ENCODE measurements at places on chromosomes 7 and 10.

GRCh38 chr10:34655286-34656170 is 159.6 kb downstream of the PARD3 start:
- no peak for DNase-seq

DNA sequence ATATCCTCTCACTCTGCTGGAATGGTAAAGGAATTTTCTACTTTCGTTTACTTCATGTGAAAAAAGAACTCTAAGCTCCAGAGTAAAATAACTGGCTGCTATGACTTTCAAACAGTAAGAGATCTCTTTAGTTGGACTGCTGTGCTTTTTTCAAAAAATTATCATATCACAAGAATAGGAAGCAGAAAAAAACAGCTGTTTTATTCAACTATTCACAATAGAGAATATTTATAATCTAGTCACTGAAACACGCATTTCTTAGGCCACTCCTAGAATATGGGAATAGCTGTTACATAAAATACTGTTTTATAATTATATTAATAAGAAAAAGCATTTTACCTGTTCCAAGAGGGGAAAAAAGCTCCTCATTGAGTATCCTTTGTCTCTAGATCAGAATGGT is 29.7 kb downstream of the NOC3L start:
- no peak for DNase-seq

DNA sequence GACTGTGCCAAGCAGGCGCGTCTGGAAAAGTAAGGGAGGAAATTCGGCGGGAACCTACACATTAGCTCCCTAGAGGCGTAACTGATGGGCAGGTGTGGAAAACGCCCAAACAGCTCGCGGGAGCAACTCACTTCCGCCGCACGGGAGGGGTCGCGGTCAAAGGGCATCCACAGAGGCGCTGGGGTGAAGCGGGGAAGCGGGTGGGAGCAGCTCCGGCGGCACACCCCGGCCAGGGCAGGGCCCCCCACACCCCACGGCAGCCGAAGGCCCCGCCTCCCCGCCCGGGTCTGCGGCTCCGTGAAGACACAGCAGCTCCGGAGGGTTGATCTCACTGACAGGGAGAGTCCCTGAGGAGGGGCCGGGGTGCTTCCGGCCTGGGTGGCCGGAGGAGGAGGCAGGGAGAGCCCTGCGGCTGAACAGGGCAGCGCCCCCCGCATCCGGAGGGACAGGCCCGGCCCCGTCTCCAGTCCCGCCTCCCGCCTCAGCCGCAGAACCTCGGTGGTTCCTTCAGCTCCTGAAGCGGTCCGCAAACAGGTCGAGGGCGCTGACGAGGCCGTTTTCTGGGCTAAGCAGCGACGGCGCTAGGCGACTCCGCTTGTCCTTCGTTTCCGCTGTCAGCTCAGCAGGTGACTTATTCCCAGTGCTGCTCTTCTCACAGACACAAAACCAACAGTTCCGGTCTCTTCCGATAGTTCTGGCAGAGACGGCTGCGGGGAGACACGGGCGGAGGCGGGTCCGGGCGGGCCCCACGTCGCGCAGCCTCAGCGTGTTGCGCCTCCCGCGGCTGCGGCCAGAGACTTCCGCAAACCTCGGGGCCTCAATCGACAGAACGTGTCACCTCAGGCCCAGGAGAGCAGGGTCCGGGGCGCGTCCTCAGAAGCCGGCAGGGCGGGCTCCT is 276.1 kb downstream of the DNAJB6 start:
- DNase-seq = peak; percentile 44

GRCh38 chr7:30635798-30636197 is 41.1 kb downstream of the GARS1 start:
- DNase-seq = no peak

DNA sequence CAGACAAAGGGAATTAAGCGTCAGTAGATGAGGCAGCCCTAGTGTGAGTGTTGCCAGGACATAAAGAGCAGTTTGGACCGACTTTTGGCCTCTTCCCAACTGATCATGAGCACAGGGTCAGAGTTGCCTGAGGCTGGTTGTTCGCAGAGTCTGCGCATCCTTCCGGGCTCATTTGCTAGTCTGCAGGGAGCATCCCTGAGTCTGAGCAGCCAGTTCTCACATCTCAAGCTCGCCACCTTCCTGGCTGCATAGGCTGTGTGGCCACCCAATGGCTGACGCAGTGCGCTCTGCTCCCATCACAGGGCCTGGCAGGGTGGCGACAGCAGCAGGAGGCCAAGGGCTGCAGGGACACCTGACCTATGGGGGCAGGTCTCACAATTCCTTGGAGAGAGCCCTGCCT is 5.0 kb downstream of the GAD2 start:
- no peak for DNase-seq

GRCh38 chr10:60820093-60820754 is 41.9 kb downstream of the CDK1 start:
- DNase-seq = no peak

DNA sequence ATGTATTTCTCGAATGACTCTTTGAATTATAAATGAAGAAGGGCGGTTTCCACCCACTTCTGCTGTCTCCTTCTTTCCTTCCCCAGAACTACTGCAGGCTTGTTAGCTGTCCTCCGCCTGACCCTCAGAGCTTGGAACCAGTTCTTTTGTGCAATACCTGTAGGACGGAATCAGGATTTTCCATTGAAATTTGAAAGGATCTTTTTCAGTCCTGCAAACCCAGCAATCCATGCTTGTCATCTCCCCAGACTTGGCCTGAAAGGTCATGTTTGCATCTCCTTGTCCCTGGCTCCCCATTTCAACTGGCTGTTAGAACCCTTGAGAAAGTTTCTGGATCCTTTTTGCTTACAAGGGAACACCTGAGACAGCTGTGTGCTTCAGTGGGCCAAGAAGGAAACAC is 47.5 kb downstream of the PLCE1 start:
- no peak for DNase-seq

DNA sequence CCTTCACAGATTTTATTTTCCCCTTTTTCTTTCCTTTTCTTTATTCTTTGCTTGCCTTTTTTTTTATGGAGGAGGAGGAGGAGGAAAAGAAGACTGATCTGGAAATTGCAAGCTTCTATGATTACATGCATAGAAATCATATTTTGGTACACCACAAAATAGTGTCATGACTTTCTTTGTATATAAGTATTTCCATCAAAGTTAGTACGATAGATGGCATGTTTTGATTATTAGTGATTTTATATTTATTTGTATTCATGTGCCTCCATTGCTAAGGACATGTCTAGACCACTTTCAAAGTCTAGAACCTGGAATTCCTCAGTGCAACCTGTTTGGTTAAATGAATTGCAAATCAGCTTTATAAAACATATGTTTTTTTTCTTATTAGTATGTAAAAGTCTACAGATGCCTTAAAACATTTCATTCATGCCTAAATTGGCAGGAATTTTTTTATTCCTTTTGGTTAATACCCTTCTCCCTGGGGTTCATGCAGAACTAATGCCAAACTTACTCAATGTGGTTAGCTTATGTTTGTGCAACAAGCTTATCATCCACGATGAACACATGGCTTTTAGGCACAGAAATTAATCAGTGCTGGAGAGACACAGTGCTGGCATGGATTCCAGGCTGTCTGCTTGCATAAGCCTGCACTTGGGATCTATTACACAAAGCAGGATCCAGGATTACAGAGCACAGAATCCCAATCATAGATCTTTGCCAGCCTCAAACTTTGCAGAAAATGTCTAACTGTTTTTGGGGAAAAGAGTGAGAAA is 213.1 kb downstream of the CHRM2 start:
- no peak for DNase-seq

DNA sequence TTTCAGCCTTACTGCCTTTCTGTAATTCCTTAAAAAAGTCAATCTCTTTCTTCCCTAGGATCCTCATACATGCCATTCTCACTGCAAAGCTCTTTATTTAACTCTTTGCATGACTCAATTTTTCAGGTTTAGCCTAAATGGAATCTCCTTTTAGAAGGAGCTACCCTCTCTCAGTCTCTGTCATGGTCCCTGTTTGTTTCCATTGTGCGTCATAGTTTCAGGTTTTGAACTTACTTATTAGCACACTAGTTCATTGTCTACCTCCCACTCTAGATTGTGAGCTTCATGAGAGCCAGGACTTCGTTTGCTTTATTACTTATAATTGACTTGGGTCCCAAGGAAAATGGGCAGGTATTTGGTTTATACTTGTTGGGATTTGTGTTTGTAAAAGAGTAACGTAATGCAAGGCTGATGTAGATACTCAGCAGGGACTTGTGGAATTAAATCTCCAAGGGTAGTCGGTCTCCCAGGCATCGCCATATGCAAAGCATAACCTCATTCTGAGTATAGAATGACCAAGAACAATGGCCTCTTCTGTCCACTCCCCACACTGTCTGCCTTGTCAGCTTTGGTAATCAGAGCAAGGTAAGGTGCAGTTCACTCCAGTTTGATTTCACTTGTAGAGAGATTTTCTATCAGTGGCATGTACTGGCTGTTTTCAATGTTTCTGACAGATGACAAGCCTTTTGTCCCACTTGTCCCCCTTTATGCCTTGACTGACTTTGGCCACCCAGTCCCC is 252.0 kb downstream of the SORCS3 start:
- DNase-seq = no peak

- DNase-seq = no peak
These were observed 74.0 kb downstream of the TLL2 start for GRCh38 chr10:96439725-96440124.

GRCh38 chr10:113415246-113415645 is 137.6 kb upstream of the HABP2 start:
- DNase-seq = no peak

- DNase-seq = no peak
These were observed 235.0 kb downstream of the CCSER2 start for GRCh38 chr10:84563355-84563754.

GRCh38 chr10:22662733-22663330 is 51.5 kb downstream of the PIP4K2A start:
- no peak for DNase-seq

GRCh38 chr7:55110282-55110992 is 91.6 kb downstream of the EGFR start:
- no peak for DNase-seq

- no peak for DNase-seq
These were observed 101.8 kb downstream of the GNAT3 start for GRCh38 chr7:80410081-80410480.

DNA sequence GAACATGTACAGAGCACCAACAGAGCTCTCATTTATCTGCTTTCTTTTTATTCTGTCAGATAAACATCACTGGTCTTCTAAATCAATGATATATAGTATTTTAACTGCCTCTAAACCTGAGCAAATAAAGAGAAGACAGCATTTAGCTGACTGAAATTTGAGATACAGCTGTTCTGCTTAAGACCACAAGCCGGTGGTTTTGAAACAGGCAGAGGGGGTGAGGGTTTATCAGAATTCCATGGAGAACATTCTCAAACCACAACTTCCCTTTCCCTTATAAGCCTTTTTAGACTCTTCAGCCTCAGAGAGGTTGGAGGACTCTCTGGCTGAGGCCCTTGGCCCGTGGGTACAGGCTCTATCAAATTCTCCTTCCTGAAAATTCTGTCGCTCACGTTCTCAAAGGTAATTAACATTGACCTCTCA is 87.4 kb upstream of the RSU1 start:
- DNase-seq = no peak

- no peak for DNase-seq
These were observed 103.1 kb downstream of the KLF6 start for GRCh38 chr10:3681642-3682554.

DNA sequence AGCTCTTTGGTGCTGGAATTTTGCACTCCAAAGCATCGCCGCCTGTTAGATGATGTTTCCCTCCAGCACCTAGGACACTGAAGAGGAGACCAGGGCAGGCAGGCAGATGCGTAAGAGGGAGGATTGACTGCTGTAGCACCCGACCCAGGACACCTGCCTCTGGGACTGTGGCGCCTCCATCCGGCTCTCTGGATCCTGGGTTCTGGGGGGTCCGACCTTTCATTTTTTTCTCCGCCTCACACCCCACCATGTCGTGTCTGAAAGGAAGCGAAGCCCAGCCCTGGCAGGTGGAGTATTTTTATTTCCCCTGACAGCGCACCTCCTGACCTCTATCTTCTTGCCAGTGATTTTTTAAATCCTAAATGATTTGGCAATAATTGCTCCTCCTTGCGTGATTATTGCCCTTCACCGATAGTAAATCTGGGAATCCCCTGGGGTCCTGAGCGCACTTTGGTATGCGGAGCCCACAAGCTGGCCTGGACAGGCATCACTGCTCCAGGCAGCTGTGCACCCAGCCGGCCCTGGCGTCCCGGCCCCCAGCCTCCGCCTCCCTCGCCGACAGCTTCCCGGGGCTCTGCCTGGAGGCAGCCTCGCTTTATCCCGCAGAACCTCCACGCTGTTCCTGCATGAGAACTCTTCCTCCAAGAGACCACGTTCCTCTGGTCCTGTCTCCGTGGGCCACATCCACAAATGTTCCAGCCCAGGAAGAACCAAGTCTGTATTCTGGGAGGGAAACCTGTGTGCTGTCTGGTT is 48.4 kb downstream of the LHPP start:
- DNase-seq = no peak

- no peak for DNase-seq
These were observed 7.4 kb downstream of the IFIT3 start for GRCh38 chr10:89335226-89335625.

- no peak for DNase-seq
These were observed 17.3 kb upstream of the CUBN start for GRCh38 chr10:17146892-17147291.

DNA sequence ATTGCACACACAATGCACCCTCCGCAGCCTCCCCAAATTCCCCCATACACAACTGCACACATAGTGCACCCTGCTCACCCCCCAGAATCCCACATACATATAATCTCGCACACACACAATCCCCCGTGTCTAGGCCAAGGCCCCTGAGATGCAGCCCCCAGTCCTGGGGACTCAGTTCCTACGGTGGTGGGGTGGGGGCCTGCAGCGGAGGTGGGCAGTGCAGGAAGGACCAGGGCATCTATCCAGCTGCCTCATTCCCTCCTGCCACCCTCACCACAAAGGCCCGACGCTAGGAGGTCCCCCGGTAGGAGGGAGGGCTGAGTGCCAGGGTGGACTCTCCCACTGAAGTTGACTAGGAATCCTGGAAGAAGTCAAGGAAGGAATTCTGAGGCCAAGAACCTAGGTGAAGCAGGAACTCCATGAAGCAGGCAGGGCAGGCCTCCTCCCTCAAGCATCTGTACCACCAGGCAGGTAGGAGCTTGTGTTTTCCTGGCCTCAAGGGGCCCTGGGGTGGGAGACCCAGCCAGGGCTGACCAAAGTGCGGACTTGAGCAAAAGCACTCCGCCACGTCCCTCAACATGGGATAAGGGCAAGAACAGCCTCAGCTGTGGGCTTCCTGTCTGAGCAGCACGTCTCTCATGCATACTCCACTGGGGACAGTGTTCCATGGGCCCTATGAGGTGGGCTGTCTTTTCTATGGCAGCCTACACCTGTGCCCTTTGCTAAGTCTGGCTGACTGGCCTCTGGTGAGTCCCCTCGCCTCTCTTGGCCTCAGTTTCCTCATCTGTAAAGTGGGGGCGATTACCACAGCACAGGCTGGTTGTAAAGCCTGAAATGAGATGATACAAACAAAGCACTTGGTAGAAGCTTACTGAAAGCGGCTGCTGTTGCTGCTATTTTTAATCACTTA is 145.7 kb downstream of the MAPK8 start:
- DNase-seq = no peak

GRCh38 chr10:121242741-121243608 is 355.3 kb downstream of the FGFR2 start:
- no peak for DNase-seq
